ENCODE measurements at places on chromosomes 5 and 9. TPM values are rescaled to one million over a fixed set of nuclear protein-coding genes. Genes with fewer than 3 reads are reported as not detected.

The C9orf152 gene
- not detected for total RNA-seq

The ADAM19 gene
- 9.1 TPM for total RNA-seq

DNA sequence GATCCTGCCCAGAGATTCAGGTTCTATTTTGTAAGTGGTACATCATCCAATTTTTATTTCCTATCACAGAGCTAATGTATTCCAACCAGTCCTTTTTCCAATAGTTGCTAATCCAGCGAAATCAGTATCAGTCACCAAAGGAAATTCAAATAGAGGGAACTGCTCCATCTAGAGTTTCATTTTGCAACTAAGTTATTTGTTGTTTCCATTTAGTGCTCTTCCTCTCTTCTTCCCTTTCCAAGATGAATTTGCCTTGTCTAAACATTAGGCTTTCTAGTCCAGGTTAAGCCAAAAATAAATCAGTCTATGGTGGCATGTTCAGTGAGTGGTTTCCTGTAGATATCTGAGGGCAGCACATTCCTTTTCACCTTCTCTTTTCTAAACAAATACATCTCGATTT lies 79.8 kb upstream of the SPATA31D4 start:
- no peak for DNase-seq

- peak; percentile 56 for DNase-seq
Observed at GRCh38 chr9:115590011-115590410, 472.1 kb upstream of the TNC start.

DNA sequence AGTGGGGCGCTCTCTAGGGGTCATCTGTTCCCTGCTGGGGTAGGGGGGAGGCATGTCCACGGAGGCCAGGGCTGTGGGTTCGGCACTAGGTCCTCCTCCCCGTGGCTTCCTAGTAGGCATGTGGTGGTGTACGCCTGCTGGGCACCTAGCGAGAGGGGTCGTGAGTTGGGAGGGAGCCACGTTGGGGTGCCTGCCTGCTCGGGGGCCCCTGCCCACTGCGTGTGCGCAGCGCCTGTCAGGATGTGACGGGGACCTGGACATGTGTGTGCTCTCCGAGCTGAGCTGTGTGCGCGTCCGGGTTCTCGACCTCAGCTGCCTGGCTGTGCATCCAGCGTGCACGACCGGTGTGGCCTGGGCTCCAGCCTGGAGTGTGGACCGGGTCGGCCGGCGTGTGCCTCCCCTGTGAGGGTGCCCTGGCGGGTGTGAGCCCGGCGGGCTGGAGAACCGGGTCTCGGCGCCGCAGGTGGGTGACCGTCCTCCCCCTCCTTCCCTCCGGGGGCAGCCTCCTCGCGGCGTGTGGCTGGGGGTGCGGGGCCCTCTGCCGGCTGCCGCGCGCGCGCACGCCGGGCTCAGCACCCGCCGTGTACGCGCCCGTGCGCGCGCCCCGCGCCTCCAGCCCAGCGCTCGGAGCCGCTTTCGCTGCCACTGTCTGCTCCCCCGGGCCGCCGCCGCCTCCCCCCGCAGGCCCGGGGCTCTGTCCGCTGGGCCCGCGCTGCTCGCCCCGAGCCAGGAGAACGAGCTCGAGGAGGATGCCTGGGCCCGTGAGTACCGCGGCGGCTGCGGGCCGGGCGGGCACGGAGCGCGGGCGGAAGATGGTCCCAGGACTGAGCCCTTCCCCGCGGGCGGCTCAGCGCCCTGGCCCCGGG lies at the start of gene PRR7:
TSS of gene PRR7 (plus strand) at position 615 of the 866 bp plus-strand sequence. CDS start 8,254 bp downstream, outside the sequence.
- DNase-seq, result no peak

GRCh38 chr5:132211787-132212186 lies 15.9 kb downstream of the P4HA2 start:
- no peak for DNase-seq

GRCh38 chr9:82466616-82467260 lies 478.2 kb downstream of the SPATA31D1 start:
- DNase-seq, result no peak

- DNase-seq, result no peak
Observed at GRCh38 chr5:34709861-34710673, 53.9 kb downstream of the RAI14 start.

All from foreskin keratinocyte (primary cell).